ENCODE measurements at places on chromosomes 12 and 14.

- DNase-seq = no peak
These were observed 38.8 kb upstream of the NINJ2 start for GRCh38 chr12:701896-702539.

DNA sequence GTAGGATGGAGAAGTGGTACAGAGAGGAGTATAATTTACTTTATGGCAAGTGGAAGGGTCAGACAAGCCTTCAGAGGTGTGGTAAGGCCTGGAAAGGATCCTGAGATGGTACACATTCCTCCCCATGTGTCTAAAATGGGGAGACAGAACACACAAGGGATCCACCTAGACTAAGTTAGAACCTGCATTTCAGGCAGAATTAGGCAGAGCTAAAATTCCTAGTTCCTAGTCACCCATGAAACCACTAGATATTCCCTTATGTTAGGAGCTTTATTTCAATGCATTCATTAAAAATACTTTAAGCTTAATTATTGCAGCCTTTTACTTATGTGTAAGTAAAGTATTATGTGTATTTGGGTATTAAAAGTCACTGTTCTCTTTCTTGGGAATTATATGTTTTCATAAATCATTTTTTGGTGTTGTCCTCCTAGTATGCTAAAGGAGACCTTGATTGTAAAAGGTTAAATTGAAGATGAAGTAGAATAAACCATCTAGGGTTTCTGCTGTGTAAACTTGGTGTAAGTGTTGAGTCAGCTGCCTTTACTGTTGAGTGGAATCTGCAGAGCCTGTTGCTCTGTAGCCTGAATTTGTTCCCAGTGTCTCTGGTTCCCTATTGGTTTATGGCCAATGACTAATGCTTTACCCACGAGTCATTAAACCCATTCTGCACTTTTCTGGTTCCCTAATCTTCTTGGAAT is 423.2 kb downstream of the ATP23 start:
- DNase-seq = no peak

DNA sequence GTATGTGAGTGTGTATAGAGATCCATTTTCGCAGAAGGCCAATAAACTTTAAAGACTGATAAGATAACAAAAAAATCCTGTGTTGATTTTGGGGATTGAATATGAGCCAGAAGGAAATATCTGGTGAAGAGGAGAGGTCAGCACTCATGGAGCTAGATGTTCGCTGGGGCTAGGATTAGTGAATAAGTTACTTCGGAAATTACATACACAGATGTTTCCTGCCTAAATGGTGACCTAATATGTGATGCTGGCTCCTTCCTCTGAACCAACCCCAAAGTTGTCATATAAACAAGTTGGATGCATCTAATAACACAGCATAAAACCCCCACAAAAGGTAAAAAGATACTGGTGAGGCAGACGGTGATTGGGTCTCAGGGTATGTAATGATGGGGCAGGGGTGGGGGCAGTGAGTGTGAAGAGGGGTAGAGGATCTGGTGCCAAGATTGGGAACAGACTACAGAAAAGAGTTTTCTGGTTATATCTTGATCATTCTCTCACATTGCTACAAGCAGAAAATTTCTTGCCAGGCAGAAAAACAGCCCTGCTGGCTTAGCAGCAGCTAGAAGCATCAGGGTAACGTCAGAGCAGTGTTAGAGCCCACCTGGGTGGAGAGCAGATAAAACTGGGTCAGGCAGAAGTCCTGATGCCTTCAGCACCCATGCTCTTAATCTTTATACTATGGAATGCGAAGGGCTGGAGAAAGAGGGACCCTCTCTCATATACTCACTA is 140.4 kb upstream of the GZMB start:
- DNase-seq = no peak

DNA sequence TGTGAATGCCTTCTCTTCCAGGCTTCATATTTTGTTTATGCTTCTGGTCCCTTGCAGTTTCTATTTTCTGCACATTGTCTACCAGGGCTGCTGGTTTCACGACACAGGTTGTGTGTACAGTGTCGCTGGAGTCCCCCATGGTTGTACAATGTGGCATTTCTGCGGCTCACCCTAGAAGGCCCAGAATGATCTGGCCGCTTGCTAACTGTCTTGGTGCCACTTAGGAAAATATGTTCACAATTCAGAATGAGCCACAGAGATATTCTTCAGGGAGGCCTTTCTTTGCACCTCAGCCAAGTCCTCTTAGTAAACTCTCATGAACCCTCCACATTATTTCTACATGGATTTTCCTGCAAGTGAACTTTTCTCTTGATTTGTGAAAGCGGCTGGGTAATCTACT is 195.4 kb downstream of the SUDS3 start:
- no peak for DNase-seq

GRCh38 chr12:86349196-86349595 is 93.0 kb upstream of the MGAT4C start:
- DNase-seq = no peak

DNA sequence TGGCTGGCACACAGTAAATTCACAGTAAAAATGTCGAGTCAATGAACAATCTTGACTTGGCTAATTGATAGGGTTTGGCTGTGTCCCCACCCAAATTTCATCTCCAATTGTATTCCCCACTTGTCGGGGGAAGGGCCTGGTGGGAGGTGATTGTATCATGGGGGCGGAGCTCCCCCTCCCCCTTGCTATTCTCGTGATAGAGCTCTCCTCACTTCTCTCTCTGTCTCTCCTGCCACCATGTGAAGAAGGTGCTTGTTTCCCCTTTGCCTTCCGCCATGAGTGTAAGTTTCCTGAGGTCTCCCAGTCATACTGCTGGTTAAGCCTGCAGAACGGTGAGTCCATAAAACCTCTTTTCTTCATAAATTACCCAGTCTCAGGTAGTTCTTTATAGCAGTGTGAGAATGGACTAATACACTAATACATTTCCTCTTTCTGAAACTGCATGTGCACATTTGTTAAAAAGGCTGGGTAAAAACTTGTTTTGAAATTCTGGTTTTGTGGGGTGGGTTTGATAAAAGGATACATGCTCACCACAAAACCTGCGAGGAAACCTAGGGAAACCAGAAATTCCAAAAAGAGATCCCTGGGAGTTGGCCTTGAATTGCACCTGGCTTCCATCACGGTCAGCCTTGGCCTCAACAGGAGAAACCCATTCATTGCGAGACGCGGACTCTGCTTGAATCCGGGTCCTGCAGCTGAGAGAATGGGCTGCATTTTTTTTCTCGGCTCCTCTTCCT is 16.2 kb upstream of the MYL2 start:
- DNase-seq = no peak

GRCh38 chr12:34595749-34596733 is 573.7 kb downstream of the ALG10 start:
- no peak for DNase-seq

DNA sequence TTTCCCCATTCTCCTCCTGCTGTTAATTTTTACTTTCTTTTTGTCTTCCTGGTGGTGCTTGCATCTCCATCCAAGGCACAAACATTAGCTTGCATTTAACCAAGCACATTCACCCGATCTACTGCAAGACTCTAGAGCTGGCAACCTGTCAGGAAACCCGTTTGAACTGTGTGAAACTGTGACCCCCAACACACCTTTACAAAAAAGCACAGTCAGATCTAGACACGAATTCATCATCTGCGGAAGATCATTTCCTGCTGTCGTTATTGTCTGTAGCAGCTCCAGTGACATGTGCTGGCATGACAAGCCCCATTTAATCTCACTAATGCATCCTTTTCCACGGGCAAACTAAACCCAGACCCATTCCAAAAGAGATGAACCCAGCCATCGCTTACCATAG is 340.5 kb downstream of the VRK1 start:
- DNase-seq = no peak

- DNase-seq = no peak
These were observed 11.6 kb downstream of the SIX1 start for GRCh38 chr14:60637479-60638315.

- DNase-seq = no peak
These were observed 283.6 kb downstream of the CACNA1C start for GRCh38 chr12:2336409-2336829.

- no peak for DNase-seq
These were observed 90.2 kb upstream of the HECTD1 start for GRCh38 chr14:31297701-31298344.

DNA sequence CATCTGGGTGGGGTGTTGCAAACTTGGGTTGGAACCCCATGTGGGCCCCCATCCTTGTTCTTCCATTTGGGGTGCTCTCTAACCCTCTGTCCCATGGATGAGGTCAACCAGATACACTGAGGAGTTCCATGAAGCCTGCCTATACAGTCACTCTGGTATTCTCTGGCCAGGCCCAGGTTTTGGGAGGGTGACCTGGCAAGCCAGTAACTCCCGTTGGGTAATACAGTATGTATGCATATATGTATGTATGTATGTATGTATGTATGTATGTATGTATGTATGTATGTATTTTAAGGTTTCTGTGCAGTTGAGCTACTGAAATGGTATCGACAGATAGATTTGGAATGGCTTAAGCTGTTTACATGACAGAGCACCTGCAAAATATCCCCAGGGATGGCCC is 12.8 kb upstream of the HELB start:
- no peak for DNase-seq

GRCh38 chr12:6824901-6825381 is 3.3 kb upstream of the P3H3 start:
- DNase-seq = no peak

DNA sequence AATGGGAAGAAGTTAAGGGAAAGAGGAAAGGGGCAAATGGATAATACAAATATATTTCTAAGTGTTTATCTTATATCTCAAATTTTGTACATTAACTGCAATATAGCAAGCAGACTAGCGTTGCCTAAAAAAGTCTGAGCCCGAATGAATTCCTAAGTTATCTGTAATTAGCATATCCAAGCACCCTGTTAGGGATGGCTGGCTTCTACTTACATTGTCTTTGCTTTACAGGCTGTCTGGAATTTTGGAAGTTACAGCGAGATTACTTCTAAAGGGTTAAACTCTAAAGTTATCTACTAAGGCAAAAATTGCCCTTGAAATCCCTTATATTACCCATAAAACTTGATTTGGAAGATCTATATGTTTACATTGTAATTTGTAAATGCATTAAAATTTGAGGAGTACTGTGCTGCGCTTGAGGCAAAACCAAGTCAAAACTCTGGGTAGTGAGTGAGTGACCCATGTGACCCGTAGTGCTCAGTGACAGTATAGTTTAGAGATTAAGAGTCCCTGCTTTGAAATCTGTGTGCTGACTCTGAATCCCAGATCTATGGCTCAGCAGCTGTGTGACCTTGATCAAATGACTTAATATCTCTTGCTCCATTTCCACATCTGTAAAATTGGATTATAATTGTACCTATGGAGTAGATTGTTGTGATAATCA is 17.3 kb upstream of the LIN7A start:
- DNase-seq = no peak

DNA sequence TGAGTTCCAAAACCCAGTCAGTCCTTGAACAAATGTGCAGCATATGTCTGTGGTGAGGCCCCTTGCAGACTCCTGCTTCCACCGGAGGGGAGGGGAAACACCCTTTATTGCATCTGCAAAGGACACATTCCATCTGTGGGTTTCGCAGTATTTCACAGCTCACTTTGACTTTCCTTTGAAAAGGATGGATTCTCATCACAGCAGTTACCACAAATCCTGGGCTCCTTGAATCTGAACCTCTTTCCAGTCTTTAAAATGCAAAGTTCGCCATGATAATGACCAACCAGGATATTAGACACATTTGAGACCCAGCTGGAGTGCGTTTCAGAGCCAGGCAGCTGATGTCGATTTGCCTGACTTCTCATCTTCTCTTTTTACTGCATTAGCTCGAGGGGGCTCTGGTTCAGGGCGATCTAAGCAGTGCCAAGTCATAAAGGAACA is 242.4 kb downstream of the SLC15A4 start:
- no peak for DNase-seq

DNA sequence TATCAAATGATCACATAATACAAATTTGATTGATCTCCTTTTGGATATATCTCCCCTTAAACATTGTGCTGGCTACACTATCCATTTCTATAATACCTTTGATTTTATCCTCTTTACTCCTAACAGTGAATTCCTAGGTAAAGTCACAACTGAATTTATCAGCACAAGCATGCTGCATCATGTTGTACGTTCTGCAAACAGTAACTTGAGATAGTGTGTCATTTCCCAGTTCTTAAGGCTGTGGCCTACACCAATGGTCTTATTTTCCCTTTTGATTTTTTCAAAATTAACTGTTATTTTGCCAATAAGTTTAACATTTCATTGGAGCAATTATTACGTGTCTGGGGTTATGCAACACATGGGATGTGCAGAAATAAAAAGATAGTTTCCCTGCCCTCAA is 24.8 kb downstream of the PRKCH start:
- no peak for DNase-seq

- DNase-seq = no peak
These were observed 362.9 kb downstream of the RAD51B start for GRCh38 chr14:68182492-68182891.

GRCh38 chr12:95624589-95624988 is 73.3 kb upstream of the USP44 start:
- no peak for DNase-seq

DNA sequence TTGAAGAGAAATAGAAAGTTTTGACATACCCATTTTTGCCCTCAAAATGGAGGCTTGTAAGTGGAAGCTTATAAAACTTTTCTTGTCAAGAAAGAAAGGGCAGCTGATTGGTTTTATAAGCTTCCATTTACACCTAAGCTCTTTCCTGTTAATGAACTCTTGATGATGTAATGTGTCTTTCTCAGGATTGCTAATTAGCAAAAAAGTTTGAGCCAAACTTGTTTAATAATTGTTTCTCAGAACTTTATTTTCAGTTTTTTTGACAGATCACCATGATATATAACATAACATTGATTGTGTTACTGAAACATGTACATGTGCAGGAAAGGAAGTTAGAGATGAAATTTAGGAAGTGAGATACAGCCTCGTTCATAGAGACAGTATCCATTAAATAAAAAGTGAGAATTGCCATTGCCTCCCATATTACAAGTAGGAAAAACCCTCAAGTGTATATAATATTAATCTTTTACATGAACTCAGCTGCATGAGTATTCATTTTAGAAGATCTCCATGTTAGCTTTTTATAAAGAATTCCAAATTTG is 26.8 kb downstream of the RIC8B start:
- no peak for DNase-seq

DNA sequence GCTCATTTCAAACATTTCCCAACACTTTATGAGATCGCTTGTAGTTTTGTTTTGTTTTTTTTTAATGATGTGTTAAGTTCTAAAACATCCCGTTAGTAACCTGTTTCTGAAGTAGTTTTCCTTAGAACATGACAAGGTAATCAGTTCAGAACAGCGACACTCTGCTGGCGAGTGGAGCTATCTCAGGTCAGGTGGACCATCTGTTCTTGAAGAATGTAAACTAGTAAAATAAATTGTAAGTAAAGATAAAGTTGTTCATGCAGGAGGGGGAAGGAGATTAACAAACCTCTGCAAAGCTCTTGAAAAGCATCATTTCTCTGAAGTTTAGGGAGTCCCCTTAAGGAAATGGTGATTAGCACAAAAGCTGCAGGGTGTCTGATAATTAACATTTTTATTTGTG is 71.9 kb upstream of the DACT1 start:
- no peak for DNase-seq

- DNase-seq = no peak
These were observed 12.7 kb upstream of the SERPINA1 start for GRCh38 chr14:94401083-94401482.
